ENCODE measurements at places on chromosomes 3 and 15.

GRCh38 chr3:94028093-94028837 is at the start of gene STX19:
Gene STX19 (minus strand): TSS chr3:94028597. CDS start chr3:94015269, 13,328 bp downstream.
- peak; percentile 3 for DNase-seq

DNA sequence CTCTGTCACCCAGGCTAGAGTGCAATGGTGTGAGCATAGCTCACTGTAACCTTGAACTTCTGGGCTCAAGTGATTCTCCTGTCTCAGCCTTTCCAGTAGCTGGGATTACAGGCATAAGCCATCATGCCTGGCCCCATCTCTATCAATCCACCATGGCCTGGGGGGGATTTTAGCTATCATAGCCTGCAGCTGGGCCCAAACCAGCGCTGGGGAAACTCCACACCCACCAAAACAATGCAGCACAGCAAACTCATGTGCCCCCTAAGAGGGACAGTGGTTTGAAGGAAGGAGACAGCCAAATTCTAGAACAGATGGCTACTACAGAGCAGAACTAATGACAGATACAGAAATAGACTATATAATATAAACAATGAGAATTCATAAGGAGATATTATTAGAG is 13.8 kb upstream of the NSMCE3 start:
- no peak for DNase-seq

DNA sequence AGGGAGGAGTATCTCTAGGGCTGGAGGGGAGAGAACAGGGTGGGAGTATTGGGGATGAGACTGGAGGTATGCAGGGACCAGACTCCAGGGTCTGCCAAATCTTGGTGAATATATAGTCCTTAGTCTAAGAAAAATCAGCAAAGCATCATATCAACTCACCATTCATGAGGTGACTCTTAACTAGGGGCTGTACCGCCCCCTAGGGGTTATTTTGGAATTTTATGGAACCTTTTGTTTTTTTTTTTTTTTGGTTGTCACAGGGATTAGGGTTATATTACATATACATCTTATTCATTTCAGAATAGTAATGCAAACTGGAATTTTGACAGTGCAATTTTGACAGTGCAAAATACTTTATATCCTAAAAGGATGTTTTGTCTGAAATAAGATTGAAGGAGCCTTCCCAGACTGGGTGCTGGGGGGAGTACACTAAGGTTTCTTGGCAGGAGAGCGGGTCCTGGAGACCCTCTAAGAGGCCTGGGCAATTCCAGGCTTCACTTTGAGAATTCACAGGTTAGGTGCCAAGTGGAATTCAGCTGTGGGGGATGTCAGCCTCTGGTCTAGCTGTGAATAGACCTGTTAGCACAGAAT is 7.5 kb downstream of the CMTM7 start:
- no peak for DNase-seq

DNA sequence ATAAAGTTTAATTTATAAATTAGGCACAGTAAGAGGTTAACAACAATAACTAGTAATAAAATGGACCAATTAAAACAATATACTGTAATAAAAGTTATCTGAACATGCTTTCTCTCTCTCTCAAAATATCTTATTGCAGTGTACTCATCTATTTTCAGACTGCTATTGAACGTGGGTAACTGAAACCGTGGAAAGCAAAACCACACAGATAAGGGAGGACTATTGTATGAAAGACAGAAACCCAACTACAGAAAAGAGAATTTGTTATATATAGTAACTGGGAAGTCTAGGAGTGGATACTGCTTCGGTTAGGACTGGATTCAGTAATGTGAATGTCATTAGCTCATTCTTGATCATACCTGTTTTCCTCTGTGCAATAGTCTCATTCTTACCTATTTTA is 119.3 kb upstream of the DAZL start:
- DNase-seq, result no peak

DNA sequence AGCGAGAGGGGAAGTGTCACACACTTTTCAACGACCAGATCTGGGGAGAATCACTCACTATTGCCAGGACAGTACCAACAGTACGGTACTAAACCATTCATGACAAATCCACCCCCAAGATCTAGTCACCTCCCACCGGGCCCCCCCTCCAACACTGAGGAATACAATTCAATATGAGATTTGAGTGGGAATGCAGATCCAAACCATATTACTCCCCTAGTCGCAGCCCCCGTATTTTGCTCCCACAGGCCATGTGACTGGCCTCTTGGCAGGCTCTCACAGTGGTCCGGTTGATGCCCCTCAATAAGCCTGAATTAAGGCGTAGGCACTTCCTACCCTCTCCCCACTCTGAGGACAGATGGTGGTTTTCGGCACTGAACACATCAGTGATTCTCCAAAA is 45.4 kb upstream of the PYDC2 start:
- DNase-seq, result no peak

Data from kidney (tissue), 22 donors.